ENCODE measurements at places on chromosomes 11 and 22.

- DNase-seq: no peak
Measured at GRCh38 chr11:133503776-133504175, 28.5 kb downstream of the OPCML start.

GRCh38 chr11:20731676-20732215 lies 62.4 kb downstream of the NELL1 start:
- no peak for DNase-seq

DNA sequence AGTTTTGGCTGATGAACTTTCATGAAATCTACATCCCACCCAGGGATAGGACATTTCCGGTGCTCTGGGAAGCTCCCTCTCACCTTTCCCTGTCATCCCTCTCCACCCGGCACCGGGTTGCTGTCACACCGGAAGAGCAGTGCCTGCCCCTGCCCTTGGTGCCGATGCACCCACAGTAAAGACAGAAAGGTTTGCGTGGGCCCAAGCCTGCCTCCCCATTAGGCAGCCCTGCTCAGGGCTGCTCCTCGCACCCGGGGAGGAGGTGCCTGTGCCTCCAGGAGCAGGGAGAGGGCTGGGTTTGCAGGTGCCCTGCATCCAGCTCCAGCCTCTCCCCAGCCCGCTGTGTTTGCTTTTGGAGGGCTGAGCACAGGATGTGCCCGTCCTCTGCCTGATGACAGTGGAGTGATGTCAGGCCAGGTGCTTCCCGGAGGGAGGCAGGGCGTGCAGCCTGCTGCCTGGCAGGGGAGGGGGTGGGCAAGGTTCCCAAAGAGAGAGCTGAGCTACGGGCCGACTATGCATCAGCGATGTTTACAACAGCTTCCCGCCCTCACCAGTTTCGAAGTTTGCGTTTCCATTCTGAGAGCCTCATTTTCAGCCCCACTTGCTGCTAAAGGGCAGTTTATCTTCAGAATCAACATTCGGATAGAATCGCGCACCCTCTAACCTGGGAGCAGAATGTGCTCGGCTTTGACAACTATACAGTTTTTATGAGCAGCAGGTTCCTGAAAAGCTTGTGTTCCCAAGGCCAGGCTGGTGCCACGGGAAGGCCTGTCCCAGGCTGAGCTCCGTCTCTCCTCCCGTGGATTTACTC lies 83.2 kb upstream of the CLDN5 start:
- DNase-seq: peak; percentile 52

DNA sequence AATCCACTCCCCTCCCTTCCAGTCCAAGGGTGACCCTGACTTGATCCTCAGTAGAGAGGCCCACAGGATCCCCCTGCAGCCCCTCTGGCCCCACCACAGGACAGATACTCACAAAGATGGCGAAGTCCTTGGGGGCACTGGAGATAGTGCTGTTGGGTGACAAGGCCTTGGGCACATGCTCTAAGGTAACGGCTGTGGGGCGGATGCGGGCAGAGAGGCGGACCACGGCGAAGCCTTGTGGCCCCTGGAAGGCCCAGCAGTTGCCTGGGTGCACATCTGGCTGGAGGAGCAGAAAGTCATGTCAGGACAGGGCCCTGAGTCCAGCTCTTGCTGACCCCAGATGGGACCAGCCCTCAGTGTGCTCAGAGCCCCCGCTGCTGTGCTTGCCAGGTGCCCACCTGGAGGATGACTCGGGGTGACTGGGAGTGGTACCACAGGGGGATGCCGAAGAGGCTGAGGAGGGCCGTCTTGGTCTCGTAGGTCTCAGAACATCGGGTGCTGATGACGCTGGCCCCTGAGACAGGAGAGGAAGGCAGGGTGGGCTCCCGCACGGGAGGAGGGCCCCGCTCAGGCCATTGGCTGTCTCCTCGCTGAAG lies 17.2 kb downstream of the SUN2 start:
- no peak for DNase-seq

DNA sequence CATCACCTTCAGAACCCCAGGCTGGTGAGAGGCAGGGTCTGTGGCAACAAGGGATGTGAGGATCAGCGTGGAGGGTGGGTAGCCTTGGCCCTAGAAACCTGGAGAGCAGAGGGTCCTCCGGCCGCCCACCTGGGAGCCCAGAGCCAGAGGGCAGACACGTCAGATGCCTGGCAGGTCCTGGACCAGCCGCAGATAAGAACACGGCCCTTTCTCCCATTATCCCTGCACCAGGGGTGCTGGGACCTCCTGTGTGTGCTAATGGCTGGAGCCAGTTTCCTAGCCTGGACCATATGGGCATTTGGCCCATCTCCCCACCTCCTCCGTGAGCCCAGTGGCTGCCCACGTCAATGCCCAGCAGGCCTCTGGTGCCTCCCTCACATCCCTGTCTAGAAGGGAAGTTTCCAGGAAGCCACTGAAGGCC lies 88.4 kb downstream of the MORC2 start:
- DNase-seq: no peak

All from stimulated activated CD4-positive, alpha-beta T cell treated with anti-CD3 and anti-CD28 coated beads, TNF-alpha, amount 100 ng/mL, for 24 hours (primary cell).